Psoas muscle (tissue), 8 donors: ENCODE measurements at places on chromosomes 13 and 19. TPM values are rescaled to one million over a fixed set of nuclear protein-coding genes. Genes with fewer than 3 reads are reported as not detected.

Gene DCT
- 0.48 TPM for total RNA-seq

Gene ZNF99
- total RNA-seq: not detected

Gene RAB3A
- total RNA-seq: 2.0 TPM

Gene POLR1G
- 6.3 TPM for total RNA-seq

Gene EEF2
- total RNA-seq: 2,796 TPM

Gene SHISA7
- total RNA-seq: not detected

GRCh38 chr13:91126806-91127205, 220.7 kb upstream of the MIR17HG start:
- H3K27ac ChIP-seq: no peak overlapping the region
- no peaks in the 10 kb centered on the region for H3K36me3 ChIP-seq
- H3K27me3 ChIP-seq: no peaks in the 10 kb centered on the region
- H3K4me1 ChIP-seq: no peaks in the 10 kb centered on the region

- peak overlapping the region; percentile 87 for H3K4me3 ChIP-seq
- peaks cover 31% of the 10 kb centered on the region for H3K4me1 ChIP-seq
- H3K27me3 ChIP-seq: no peaks in the 10 kb centered on the region
- no peaks in the 10 kb centered on the region for H3K36me3 ChIP-seq
These were observed 575 bp downstream of the CARM1 start for GRCh38 chr19:10871711-10872545.

GRCh38 chr13:23850134-23850533, 39.1 kb downstream of the MIPEP start:
- no peaks in the 10 kb centered on the region for H3K4me1 ChIP-seq
- H3K4me3 ChIP-seq: no peak overlapping the region
- H3K27me3 ChIP-seq: no peaks in the 10 kb centered on the region
- no peaks in the 10 kb centered on the region for H3K36me3 ChIP-seq
- no peak for DNase-seq

DNA sequence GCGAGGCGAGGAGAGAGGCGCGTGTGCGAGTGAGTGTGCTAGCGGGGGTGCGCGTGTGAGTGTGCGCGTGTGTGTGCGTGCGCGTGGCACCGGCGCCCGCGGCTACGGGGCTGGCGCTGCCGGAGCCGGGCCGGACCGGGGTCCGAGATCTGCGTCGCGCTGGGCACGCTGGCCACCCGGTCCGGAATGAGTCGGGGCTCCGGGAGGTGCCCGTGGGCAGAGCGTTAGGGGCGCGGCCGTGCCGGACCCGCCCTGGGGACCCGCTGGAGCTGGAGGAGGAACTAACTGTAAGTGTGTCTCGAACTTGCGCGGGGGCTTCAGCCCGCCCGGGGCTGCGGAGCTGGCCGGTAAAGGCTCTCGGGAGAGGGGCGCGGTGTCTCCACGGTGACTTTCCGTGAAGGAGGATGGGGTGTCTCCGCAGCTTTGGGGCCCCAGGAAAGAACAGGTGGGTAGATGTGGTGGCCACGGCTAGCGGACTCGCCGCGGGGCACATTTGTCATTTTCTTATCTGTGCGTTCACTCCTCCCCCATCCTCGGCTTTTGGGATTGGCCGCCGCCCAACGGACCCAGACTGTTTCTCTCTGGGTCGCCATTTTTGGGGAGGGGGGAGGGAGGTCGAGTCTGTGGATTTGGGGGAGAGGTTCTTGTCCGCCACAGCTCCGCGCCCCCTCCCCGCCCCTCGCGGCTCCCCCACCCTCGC, 10.1 kb upstream of the SOX1 start:
- no peak for DNase-seq
- H3K4me3 ChIP-seq: no peak overlapping the region
- no peaks in the 10 kb centered on the region for H3K4me1 ChIP-seq
- no peaks in the 10 kb centered on the region for H3K36me3 ChIP-seq
- peaks cover 100% of the 10 kb centered on the region for H3K27me3 ChIP-seq

DNA sequence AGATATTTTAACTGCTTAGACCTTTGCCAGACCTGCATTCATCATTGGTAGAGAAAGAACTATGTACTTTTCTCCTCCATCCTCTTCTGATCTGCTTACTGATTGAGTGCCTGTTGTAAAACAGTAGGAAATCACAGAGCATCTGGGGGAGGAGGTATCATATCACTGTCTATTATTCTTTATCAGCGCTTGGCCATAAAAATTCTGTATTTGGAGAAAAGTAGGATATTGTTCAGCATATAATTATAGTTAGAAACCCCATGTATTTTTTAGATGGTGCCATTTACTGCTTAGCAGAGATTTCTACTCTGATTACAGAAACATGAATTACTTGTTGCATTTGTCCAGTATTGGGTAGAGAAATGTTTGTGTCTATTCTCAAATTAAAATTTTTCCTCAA, 62.4 kb downstream of the URI1 start:
- H3K4me1 ChIP-seq: no peaks in the 10 kb centered on the region
- no peak overlapping the region for H3K27ac ChIP-seq
- no peaks in the 10 kb centered on the region for H3K27me3 ChIP-seq
- H3K36me3 ChIP-seq: no peaks in the 10 kb centered on the region
- no peak overlapping the region for H3K4me3 ChIP-seq

DNA sequence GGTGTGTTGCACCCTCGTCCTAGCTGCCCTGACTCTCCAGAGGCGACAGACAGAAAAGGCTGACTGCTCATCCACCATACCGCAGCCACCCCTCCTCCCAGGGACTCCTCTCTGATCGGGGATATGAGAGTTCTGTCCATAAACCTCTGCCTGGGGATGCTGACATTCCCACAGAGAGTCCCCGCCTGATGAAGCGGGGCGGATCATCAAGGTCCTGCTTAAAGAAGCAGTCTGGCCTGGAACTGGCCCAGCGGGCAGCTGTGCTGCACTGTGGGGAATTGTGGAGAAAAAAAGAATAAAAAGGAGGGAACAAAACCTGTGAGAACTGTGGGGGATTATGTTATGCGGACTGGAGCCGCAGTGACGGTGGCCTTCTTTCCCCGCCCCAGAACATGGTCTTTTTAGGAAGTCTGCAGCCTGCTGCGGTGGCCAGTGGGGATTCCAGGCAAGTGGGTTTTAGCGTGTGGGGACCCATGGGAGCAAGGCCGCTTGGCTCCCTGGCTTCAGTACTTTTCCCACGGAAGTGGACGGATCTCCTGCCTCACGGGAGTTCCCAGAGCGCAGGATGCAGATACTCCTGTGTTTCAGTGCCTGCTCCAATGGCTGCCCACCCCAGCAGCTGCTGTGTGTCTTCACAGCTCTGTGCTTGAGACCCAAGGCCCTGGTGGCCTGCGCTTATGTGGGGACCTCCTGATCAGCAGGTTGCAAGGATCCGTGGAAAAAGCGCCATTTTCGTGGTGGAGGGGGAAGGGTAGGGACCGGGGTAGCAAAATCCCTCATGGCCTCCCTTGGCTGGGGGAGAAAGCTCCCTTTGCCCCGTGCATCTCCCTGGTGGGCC, 1456.2 kb upstream of the SLC10A2 start:
- no peaks in the 10 kb centered on the region for H3K27me3 ChIP-seq
- no peak overlapping the region for H3K4me3 ChIP-seq
- no peaks in the 10 kb centered on the region for H3K4me1 ChIP-seq
- H3K27ac ChIP-seq: no peak overlapping the region
- no peaks in the 10 kb centered on the region for H3K36me3 ChIP-seq

GRCh38 chr13:99962242-99962641, 9.3 kb downstream of the ZIC5 start:
- no peak overlapping the region for H3K4me3 ChIP-seq
- H3K36me3 ChIP-seq: no peaks in the 10 kb centered on the region
- H3K27ac ChIP-seq: no peak overlapping the region
- no peak for DNase-seq
- H3K27me3 ChIP-seq: peaks cover 100% of the 10 kb centered on the region

- H3K36me3 ChIP-seq: peaks cover 18% of the 10 kb centered on the region
- H3K27ac ChIP-seq: peak overlapping the region; percentile 88
- peaks cover 44% of the 10 kb centered on the region for H3K4me1 ChIP-seq
- DNase-seq: peak; percentile 88
- H3K27me3 ChIP-seq: no peaks in the 10 kb centered on the region
These were observed 3.5 kb downstream of the CDC37 start for GRCh38 chr19:10399878-10400277.

GRCh38 chr13:29457299-29457698, 138.2 kb downstream of the SLC7A1 start:
- no peaks in the 10 kb centered on the region for H3K27me3 ChIP-seq
- H3K4me1 ChIP-seq: no peaks in the 10 kb centered on the region
- no peak overlapping the region for H3K27ac ChIP-seq
- H3K36me3 ChIP-seq: no peaks in the 10 kb centered on the region
- no peak overlapping the region for H3K4me3 ChIP-seq

GRCh38 chr13:111007209-111007608, 92.3 kb upstream of the ANKRD10 start:
- peaks cover 25% of the 10 kb centered on the region for H3K4me1 ChIP-seq
- H3K36me3 ChIP-seq: no peaks in the 10 kb centered on the region
- peak overlapping the region; percentile 92 for H3K27ac ChIP-seq
- DNase-seq: no peak

DNA sequence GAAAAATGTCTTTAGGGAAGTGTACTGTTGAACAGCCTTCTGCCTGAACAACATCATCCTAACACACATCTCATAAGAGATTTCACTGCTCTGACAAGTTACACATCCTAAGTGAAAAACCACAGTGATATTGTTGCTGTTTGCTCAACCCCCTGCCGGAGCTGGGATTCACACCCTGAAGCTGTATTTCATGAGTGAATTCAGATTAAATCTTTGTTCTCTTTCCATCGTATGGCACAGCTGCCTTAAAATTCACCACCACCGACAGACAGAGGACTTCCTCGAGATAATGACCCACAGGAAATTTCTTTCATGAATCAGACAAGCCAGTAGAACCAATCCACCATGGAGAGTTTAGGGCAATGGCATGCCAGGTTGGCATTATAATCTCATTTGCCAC, 280.8 kb downstream of the DCT start:
- DNase-seq: no peak
- H3K27me3 ChIP-seq: no peaks in the 10 kb centered on the region
- H3K27ac ChIP-seq: no peak overlapping the region
- no peaks in the 10 kb centered on the region for H3K4me1 ChIP-seq

DNA sequence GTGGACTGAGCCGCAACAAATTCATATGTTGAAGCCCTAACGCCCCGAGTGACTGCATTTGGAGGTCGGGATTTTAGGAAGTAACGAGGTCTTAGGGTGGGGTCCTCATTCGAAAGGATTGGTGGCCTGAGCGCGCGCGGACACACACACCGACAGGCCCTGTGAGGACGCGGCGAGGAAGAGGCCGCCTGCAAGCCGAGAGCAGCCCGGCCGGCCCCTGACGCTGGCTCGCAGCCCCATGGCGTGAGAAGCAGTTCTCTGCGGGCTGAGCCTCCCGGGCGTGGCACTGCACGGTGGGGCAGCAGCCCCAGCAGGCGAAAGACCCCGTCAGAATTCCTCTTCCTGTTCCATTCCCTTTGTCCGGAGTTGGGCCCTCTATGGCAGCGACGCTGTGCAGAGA, 131.2 kb downstream of the CRYL1 start:
- peaks cover 2% of the 10 kb centered on the region for H3K27me3 ChIP-seq
- no peak overlapping the region for H3K27ac ChIP-seq
- H3K4me3 ChIP-seq: no peak overlapping the region
- no peaks in the 10 kb centered on the region for H3K4me1 ChIP-seq
- no peak for DNase-seq

- peak overlapping the region; percentile 85 for H3K27ac ChIP-seq
- peak; percentile 71 for DNase-seq
- no peaks in the 10 kb centered on the region for H3K27me3 ChIP-seq
- peak overlapping the region; percentile 66 for H3K4me3 ChIP-seq
These were observed 4.8 kb downstream of the EMP3 start for GRCh38 chr19:48330012-48330681.

GRCh38 chr13:40770609-40770933, 419 bp downstream of the MRPS31 start:
- H3K36me3 ChIP-seq: peaks cover 15% of the 10 kb centered on the region
- H3K4me3 ChIP-seq: peak overlapping the region; percentile 88
- H3K27me3 ChIP-seq: no peaks in the 10 kb centered on the region
- peak overlapping the region; percentile 74 for H3K27ac ChIP-seq
- H3K4me1 ChIP-seq: peaks cover 9% of the 10 kb centered on the region
- no peak for DNase-seq

DNA sequence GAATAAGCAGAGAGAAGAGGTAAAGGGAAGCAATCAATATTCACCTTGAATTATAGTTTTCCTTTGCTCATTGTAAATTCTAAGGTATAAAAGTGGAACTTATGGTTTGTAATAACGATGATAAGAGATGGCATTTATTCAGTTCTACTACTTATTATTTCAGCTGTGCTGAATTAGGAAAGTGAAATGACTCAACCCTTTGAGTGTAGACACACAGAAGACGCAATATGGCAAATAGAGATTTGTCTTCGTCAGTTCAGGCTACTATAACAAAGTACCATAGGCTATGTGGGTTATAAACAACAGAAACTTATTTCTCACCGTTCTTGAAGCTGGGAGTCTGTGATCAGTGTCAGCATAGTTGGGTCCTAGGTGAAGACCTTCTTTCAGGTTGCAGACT, 713.0 kb upstream of the PCDH9 start:
- H3K4me1 ChIP-seq: no peaks in the 10 kb centered on the region
- H3K4me3 ChIP-seq: no peak overlapping the region
- no peak overlapping the region for H3K27ac ChIP-seq
- no peaks in the 10 kb centered on the region for H3K27me3 ChIP-seq
- H3K36me3 ChIP-seq: no peaks in the 10 kb centered on the region

DNA sequence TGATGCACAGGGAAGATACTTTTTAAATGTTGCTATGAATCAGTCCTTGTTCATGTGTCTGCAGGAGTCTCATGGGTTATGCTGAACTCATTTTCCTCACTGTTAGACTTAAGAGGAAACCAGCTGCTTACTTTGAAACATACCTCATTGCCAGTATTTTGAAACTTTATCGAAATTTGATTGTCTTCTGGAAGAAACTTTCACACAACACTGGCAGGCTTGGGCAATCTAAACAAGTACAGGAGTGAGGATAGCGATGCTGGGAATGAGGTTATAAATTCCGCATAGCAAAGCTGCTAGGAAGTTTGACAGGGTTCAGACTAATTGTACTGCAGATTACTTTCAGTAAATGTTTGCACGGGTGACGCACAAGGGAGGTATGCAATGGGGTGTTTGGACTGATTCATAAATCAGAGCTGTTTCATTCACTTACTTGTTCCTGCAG, 245.7 kb downstream of the DNAJC15 start:
- no peaks in the 10 kb centered on the region for H3K27me3 ChIP-seq
- peaks cover 19% of the 10 kb centered on the region for H3K4me1 ChIP-seq
- no peak for DNase-seq
- no peak overlapping the region for H3K4me3 ChIP-seq
